CD4-positive, alpha-beta memory T cell (primary cell): ENCODE measurements at places on chromosomes 3 and 15.

DNA sequence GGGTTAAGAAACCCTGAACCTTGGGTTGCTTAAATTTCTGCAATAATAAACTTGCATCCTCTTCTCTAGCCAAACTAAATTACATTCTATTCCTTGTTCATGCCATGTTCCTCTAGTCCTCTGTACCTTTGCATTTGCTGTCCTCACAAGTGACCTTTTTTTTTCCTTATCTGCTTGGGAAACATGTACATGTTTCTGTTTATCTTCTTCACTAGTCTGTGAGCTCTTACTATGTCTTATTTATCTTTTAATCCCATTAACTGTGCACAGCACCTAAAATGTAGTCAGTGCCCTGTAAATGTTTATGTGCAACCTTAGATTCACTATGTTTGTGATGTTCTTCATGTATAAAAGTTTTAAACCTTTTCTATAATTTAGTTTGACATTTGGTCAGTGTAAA, 61.9 kb downstream of the REC114 start:
- DNase-seq: no peak

- DNase-seq: no peak
Observed at GRCh38 chr3:127803619-127804018, 18.7 kb downstream of the MGLL start.

DNA sequence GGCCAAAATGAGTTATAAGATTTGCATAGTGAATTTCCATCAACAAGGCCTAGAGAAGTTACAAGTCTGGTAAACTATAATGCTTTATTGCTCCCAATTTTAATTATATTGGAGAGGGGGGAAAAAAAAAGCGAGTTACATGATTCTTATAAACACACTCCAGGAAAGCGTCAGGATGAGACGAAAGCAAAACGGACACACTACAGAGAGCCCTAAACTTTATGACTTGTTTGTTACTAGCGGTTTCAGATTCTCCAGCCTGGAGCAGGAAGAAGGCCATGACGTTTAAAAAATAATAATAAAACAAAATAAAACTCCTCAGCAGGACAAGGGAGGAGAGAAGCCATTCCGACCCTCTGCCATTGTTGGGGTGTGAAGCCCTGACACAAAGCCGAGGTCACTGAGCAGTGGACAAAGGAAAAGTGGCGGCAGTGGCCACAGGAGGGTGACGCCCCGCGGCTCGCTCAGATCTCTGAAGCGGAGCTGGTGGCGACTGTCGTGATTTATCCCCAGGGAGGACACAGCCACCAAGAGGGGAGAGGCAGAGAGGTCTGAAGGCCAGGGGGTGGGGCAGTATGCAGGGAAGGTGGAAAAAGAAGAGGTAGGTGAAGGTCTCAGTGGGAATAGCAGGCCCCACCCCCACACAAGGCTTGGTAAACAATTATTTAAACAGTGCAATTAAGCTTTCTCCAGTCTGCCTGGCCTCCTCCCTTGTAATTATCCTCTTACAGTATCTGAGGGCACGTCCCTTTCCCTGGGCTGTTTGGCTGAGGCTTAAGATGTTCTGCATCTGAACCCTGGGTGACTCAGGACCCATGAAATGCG, 45.3 kb downstream of the ADAMTS9 start:
- DNase-seq: no peak

DNA sequence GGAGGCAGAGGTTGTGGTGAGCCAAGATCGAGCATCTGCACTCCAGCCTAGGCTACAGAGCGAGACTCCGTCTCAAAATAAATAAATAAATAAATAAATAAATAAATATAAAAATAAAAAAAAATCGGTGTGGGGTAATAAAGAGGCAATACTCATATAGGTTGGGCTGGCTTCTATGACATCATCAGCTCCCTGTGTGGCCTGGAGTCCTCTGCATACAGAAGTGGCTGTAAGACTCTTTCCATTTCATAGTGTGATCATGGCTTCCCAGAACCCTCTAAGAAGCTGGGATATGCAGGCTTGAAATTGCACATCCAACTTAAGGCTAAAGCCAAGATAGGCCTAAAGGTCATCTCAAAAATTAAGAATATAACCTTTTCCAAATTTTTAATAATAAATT, 101.6 kb downstream of the ZIC4 start:
- no peak for DNase-seq

GRCh38 chr15:93066834-93067648, 22.0 kb downstream of the RGMA start:
- DNase-seq: no peak

GRCh38 chr3:123758081-123758564, 126.0 kb downstream of the MYLK start:
- no peak for DNase-seq

GRCh38 chr3:197591816-197592215, 36.0 kb upstream of the BDH1 start:
- no peak for DNase-seq

GRCh38 chr3:69005791-69006482, 7.5 kb downstream of the EOGT start:
- no peak for DNase-seq

- no peak for DNase-seq
Observed at GRCh38 chr3:14602006-14602803, 49.4 kb upstream of the CCDC174 start.

GRCh38 chr3:129233538-129233937, 15.9 kb upstream of the COPG1 start:
- DNase-seq: no peak

DNA sequence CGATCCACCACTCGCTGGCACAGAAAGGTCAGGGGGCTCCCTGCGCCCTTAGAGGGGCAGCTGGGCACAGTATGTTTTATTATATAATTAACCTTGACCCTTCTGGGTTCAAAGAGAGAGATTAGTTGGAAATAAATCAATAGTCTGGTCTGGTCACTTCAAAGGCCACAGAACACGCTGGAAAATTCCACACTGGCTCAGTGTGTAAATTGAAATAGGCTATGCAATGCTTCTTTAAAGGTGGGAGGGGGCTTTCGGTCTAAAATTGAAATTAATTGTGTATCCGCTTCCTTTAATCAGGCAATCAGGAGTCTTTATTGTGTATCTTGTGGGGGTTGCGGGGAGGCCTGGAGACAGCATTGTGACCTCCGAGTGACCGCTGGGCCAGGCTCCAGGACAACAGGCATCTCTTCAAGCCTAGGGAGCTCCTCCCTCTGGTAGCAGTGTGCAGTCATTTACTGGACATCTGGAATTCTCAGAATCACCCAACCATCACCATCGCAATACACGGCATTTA, 8.0 kb downstream of the RNU5B-1 start:
- DNase-seq: no peak

DNA sequence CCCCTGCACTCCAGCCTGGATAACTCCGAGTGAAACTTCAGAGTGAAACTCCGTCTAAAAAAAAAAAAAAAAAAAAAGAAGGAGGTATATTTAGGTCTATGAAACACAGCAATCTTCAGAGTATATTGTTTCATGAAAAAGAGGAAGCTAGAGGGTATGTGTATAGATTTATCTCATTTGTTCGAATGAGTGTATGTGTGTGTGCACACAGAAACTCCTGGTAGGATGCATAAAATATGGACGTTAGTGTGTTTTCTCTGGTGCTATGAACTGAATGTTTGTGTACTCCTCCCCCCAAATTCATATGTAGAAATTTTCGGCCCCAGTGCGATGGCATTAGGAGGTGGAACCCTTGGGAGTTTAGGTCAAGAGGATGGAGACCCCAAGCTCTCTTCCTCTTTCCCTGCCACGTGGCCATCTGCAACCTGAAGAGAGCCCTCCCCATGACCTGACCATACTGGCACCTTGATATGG, 98.6 kb upstream of the KLF13 start:
- no peak for DNase-seq

GRCh38 chr3:143031327-143031726, 30.0 kb downstream of the U2SURP start:
- DNase-seq: no peak

GRCh38 chr3:171790574-171790897, 19.7 kb downstream of the PLD1 start:
- DNase-seq: no peak

DNA sequence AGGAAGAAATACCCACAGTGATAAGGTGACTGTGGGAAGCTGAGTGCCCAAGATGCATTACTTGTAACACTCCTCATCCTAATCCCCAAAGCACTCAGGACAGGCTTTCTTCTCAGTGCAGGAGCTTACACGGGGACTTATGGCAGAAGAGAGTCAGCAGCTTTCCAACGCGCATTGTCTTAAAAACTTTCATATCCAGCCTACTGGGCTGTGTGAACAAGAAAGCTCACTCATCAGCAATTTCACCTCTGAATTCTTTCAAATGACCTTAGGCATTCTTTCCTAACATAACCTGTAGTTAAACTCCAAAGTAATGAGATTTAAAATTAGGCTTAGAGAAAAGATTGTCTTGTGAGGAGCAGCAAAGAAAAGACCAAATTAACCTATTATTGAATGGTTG, 132.3 kb downstream of the KCNAB1 start:
- no peak for DNase-seq
